Activated CD8-positive, alpha-beta T cell treated with anti-CD3 and anti-CD28 coated beads for 36 hours (primary cell): ENCODE measurements at places on chromosomes 1 and 21.

- DNase-seq = no peak
Measured at GRCh38 chr1:169529068-169529642, 43.4 kb upstream of the SLC19A2 start.

DNA sequence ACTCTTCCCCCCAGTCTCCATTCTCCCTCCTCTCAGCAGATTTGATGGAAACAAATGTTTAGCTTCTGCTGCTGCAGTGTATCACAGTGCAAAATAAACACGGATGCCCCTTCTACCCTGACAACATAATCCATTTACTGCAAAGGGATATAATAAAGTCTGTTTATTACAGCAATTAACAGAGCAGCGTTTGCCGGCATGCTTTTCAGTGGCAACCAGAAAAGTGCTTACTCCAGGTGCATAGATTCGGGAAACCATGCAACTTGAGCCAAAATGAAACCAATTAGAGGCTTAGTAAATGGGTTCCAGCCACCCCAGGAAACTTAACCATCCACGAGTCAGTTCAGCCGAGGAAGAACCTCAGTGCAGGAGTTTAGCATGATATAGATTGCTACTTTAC, 12.9 kb upstream of the LEMD1 start:
- no peak for DNase-seq

DNA sequence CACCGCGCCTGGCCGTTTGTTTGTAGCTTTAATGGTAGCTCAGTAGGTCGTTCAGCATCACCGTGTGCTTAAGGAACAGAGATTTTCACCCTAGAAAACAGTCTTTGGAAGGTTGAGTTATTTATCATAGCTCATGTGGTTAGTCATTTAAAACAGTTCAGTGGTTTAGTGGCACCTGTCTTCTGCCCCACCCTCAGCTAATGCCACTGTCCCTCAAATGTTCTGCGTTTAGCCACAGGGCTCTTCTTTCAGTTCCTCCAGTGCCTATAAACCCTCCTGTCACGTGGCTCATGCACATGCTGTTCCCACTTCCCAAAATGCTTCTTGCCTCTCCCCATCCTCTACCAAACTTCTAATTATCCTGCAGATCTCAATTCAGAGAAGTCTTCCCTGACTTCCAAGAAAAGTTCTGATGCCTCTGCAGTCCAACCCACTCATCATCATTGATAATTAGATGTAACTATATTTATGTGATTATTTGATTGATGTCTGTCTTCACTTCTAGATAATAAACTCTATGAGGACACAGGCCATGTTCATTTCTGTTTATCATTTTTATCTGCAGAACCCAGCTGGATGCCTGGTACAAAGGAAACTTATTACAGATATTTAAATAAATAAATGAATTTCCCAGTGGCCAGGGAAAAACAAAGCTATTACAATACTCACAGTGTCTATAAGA, 14.4 kb upstream of the DIPK1A start:
- DNase-seq = peak; percentile 48

DNA sequence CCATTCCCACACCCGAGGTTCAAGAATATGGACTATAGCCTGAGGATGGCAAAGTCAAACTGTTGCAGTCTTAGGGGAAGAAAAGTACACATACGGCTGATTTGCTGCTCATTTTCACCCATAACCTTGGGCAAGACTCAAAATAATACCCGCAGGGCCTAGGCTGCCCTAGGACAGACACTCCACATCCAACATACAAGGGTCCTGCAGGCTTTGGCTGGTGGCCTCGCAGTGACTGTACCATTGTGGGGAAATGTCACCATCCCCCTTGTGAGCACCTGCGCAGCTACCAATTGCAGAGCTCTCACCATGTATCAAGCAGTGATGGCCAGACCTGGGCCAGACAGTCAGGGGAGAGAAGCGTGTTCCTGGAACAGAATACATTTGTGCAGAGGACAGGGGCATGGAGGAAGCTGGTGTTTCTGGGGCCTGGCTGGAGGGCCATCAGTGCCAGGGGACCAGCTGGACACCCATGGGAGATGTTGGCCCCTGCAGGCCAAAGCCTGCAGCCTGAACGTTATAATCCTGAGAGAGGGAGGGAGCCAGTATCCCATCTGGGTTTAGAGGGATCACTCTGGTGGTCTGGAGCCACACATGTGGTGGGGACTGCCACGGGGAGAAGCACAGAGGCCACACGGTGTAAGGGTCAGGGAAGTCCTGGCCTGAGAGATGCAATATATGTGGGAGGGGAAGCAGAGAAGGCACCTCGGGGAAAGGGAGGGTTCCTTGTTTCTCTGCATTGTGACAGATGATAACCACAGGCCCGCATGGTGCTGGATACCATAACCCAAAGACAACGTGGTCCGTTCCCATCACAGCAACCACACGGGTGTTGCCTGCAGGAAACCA, 101.2 kb downstream of the GLIS1 start:
- DNase-seq = no peak

GRCh38 chr1:117320515-117320914, 46.7 kb upstream of the MAN1A2 start:
- no peak for DNase-seq

DNA sequence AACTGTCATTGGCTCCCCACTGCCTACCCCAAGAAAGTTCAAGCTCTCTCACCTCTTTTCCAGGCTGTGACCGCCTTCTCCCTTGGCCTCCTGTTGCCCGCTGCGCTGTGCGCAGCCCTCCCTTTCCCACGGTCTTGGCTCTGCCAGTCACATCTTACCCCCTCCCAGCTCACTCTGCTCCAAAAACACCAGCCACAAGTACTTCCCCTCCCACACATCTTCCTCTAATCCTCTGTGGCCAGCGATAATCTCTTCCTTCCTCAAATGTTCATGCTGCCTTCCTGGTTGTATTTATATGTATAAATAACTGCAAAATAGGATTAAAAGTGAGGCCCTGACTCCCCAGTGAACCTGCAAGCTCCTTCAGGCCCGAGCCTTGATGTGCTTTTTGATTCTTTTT, 81.8 kb downstream of the AJAP1 start:
- no peak for DNase-seq

DNA sequence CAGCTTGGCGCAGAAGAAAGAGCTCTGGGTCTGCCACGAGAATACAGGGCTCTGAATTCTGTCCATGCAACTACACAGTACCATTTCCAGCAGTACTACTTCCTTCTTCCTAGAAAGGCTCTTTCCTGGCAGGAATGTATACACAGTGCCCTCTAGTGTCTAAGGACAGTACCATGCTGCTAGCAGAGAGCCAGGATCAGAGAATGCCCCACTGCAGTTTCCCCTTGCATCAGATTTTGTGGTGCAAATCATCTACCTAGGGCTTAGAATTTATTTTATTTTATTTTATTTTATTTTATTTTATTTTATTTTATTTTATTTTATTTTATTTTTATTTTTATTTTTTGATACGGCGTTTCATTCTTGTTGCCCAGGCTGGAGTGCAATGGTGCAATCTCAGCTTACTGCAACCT, 50.8 kb downstream of the PAX7 start:
- peak; percentile 11 for DNase-seq

GRCh38 chr1:230112131-230112701, 45.2 kb downstream of the GALNT2 start:
- no peak for DNase-seq

- peak; percentile 47 for DNase-seq
Measured at GRCh38 chr1:28601696-28602095, 9.6 kb downstream of the RAB42 start.

- DNase-seq = peak; percentile 28
Measured at GRCh38 chr21:35438643-35439404, 389.7 kb upstream of the RUNX1 start.

GRCh38 chr1:246197076-246197475, 310.0 kb downstream of the SMYD3 start:
- no peak for DNase-seq

DNA sequence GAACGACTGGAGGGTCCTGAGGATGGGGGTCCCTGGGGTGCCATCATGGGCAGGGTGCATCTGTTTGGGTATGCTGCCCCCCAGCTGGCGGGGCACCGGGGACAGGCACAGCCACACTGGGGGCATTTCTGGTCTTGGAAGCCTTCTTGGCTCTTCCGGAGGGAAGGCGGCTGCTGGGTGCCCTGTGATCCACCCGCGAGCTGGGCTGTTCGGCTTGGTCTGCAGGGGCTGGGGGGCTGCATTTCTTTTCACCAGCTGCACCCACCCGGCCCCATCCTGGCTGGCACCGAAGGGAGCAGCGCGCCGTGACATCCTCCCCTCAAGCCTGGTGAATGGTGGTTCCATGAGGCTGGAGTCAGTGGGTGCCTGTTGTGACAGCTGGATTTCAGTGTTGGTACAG, 12.2 kb downstream of the FAAP20 start:
- no peak for DNase-seq

DNA sequence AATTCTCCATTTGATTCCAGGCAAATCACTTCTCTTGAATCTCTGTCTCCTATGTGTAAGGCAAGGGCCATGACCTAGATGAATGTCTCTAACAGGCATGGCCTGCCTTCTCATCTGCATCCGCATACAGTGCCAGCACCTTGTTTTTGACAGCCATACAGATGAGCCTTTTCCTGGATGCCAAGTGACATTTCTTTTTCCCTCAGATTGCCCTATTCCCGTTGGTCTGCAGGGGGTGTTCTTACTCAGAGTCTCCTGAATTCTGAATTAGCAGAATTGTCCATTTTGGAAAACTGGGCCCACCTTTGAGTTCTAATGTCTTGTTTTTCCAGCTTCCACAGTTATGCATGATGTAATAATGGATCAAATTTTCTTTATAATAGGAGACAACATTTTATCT, 88.0 kb upstream of the ADAR start:
- DNase-seq = no peak

GRCh38 chr1:223039990-223040389, 103.1 kb downstream of the TLR5 start:
- DNase-seq = no peak

GRCh38 chr21:31364253-31364945, 20.3 kb upstream of the TIAM1 start:
- DNase-seq = peak; percentile 63

GRCh38 chr1:26597629-26598039, 68.1 kb downstream of the RPS6KA1 start:
- no peak for DNase-seq

DNA sequence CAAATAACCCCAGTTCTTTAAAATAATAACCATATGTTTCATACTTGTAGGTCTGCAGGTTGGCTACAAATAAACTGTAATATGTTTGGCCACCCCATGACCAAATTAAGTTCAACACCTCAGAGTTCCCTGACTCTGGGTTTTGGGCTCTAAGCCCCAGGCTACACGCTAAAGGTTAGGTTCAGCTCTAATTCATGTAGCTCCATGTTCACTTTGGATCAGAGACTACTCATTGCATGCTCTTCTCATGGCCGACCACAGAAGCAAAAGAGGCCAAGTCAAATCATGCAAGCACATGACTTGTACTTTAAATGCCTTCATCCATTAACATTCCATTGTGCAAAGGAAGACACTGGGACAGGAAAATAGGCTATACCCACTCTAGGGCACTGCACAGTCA, 66.2 kb downstream of the MRPL39 start:
- no peak for DNase-seq

- DNase-seq = no peak
Measured at GRCh38 chr21:34498623-34499022, 13.4 kb downstream of the KCNE1 start.

DNA sequence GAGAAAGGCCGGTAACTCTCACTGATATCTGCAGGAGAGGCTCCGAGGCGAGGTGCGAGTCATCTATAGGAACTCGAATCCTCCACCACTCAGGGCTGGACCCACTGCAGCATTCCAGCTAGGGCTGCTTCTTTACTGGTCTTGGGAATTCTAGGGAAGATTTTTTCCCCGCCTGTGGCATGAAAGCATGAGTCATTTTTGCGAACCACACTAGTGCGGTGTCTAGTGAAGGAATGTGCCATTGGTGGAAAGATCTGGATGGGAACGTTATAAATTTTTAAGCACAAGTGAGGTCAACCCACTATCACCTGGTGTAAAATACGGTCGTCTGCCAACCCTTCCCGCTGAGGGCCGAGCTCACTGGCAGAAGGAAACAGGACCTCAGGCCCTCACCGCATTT, 49.7 kb downstream of the SYF2 start:
- no peak for DNase-seq

DNA sequence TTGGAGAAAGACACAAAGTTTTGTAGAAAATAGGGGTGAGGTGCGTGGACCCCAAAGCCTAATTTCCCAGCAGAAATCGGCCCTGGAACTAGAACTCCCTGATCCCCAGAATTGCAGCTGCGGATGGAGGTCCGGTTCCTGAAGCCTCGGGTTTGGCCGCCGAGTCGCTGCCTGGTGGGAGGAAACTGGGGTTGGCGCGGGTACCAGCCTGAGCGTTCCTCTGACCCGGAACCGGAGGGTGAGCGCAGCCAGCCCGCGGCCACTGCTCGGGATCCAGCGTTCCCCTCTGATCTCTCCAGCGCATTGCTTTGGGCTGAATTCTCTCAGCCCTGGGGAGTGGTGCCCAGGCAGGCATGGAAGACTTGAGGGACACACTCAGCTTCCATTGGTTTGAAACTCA, 1.6 kb downstream of the ST6GALNAC5 start:
- no peak for DNase-seq

- DNase-seq = peak; percentile 45
Measured at GRCh38 chr1:85321237-85321964, 45.0 kb upstream of the BCL10 start.

- no peak for DNase-seq
Measured at GRCh38 chr1:90779573-90779972, 62.5 kb upstream of the BARHL2 start.

DNA sequence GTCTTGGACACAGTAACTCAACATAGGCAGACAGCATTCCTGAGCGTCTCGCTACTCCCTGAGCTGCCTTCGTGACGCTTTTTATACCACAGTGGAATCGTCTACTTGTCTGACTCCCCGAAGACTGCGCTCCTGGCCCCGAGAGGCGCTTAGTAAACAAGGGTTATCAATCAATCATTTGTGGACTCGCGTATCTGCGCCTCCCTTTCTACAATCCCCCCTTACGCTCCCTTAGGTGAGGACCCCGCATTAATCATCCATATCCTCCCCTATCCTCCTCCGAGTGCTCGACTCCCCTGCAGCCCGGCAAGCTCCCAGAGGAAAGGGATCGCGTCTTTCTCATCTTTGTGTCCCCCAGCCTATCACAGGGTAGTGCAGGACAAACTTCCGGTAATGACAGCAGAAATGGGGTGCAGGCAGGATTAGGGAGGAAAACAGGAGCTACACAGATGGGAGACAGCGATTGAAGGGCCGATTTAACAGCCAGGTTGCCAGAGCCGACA, 522 bp downstream of the TMEM59 start:
- peak; percentile 43 for DNase-seq

GRCh38 chr21:44850905-44851657, 22.4 kb downstream of the PTTG1IP start:
- DNase-seq = no peak

DNA sequence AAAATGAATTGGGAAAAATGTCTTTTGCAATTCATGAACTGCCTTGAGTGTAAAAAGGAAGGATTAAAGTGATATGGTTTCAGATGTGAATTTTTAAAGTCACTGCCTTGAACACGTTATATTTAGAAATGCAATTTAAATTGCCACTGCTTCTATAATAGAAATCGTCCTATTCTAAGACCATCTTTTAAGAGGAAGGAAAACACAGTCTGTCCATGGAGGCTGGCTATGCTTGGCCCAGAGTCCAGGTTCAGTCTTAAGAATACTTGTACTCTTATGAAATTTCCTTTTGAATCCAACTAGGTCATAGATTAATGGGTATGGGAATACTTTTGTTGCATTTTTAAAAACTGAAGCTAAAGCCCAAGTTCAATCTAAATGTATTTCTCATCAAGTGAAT, 86.0 kb downstream of the PCNX2 start:
- DNase-seq = no peak
